Stimulated activated CD8-positive, alpha-beta memory T cell treated with anti-CD3 and anti-CD28 coated beads, Interleukin-2, amount 100 ng/mL, for 1 hour (primary cell): ENCODE measurements at places on chromosomes 2 and 18.

DNA sequence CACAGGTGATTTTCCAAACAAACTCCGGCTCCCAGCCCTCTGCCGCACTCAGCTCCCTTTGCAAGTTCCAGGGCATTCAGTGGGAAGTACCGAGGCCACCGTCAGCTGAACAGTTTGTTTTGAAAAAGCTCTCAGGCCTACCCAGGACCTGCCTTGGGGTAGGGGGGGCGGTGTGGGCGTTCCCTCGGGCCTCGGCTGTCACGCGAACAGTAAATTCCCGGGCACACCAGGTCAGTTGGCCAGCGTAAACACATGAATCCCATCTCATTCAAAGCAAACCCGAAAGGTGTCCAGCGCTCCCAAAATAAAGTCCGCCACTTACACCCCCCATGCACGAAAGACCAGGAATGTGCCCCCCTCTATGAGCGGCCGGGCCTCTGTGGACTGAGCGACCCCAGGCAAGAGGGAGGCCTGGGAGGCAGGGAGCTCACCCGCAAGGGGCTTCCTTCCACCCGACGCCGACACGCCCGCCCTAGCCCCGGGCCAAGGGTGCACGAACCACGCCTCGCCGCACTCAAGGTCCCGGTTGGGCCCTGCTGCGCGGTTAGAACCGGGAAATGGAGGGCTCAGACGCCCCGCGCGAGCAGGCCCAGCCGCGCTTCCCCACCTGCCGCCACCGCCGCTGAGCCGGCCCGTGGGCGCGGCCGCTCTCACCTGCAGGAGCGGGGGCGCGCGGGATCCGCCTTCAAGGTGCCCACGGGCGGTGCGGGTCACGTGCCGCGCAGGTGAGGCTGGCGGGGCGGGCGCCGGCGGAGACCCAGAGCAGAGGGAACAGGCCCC, at the start of gene WDSUB1:
Gene WDSUB1 (minus strand): TSS at position 775 of the 780 bp plus-strand sequence. CDS start 3,634 bp downstream, outside the sequence.
- no peak for DNase-seq

GRCh38 chr2:238461051-238461450, 34.3 kb downstream of the ASB1 start:
- no peak for DNase-seq

GRCh38 chr2:152099367-152100050, 665 bp upstream of the CACNB4 start:
- DNase-seq, result no peak

GRCh38 chr2:228731517-228731916, 539.6 kb downstream of the PID1 start:
- no peak for DNase-seq

DNA sequence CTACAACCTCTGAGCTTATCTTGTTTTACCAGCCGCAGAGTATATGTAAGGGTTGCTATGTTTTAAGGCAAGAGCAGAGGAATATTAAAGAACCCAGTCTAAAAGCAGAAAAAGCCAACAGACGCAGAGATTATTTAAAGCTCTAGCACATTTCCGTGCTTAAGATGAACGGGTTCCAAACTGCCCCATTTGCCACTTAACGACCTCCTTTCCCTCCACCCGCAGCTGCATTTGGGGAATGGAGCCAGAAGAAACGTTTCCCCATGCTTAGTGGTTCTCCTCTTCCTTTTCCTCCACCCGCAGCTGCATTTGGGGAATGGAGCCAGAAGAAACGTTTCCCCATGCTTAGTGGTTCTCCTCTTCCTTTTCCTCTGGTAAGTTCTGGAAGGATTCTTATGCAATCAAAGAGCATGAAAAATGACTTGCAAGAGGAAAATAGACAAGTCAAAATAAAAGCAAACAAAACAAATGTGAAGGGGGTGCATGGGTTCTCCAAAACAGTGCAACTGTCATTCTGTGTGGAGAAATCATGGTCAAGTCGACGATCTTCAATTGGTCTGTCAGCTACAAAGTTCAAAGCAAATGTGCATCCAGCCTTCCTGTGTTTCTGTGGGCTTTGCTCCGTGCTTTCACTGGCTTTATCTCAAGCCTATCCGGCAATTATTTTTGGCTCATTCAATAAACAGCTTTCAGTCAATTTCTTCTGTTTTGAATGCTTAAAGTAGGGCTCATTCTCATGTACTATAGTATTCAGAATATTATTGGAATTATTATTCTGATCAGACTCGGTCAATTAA, 57.8 kb downstream of the DIPK1C start:
- DNase-seq, result no peak

DNA sequence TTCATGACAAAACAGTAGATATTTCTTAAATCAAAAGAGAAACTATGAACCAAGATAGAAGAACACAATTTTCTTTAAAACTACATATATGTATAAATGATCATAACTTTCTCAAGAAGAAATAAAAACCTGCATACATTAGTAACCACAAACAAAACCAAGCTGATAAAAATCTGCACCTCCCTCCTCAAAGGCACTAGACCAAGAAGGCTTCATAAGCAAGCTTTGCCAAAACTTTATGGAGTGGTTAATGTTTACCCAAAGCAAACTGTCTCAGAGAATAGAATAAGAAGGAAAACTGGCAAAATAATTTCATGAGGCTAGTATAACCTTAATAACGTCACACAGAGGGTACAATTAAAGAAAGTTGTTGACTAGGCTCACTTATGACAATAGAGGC, 138.3 kb downstream of the ZBTB7C start:
- DNase-seq, result no peak

- DNase-seq, result no peak
Observed at GRCh38 chr18:47970664-47971531, 40.4 kb upstream of the SMAD2 start.

DNA sequence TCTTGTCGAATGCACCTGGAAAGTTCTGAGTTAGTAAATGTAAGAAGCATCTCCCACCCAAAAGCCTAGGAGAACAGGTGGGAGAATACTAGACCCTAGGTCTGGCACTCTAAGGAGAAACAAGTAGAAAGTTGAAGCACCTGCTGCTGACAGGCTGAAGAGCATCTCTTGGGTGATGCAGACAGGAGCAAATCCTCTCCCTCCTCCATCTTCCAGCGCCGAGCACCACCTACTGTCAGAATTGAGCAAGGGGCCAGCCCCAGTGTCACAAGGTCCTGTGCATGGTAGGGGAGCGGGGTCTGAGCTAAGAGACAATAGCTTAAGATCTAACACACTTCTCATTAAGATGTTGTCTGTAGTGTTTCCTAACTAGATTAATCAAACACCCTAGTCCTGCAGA, 52.9 kb downstream of the HK2 start:
- no peak for DNase-seq

DNA sequence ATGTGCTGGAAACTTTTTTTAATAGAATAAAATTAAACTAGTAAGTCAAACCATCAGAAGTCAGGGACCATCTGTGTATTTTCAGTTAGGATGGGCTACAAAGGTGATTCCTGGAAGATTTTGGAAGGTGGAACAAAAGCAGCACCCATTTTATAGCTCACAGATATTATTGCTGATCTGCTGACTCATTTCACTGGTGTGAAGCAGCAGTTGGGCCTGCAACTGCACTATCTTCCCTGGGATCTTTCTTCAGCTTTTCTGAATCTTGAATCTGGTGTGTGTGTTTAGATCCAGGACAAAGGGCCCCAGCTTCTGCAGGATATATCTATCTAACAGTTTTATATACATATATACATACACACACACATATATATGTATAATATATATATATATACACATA, 35.6 kb upstream of the BCL11A start:
- no peak for DNase-seq

DNA sequence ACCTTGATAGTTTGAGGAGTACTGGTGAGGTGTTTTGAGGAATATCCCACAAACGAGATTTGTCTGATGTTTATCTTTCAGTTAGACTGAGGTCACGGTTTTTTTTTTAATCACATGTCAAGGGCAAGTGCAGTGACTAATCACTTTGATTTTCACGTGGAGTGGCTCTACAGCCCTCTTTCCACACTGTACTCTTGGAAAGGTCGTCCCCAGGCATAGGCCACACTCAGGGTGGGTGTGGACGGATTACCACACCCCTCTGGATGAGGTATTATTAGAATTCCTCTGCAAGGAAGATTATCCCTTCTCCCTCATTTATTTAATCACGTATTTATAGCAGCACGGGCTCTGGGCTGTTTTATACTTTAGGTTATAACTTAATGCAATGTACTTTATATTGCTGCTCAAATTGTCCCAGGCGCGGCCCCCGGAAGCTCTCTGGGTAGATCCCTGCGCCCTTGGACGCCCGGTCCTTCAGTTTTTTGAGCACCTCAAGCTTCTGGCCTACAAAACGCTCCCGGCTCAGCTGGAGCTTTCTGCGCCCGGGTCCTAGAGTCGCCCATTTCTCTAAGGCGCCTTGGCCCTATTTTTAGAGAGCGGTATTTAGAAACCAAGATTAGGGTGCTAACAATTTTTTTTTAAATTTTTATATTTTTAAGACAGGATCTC, 515 bp upstream of the PLEKHB2 start:
- DNase-seq, result no peak

DNA sequence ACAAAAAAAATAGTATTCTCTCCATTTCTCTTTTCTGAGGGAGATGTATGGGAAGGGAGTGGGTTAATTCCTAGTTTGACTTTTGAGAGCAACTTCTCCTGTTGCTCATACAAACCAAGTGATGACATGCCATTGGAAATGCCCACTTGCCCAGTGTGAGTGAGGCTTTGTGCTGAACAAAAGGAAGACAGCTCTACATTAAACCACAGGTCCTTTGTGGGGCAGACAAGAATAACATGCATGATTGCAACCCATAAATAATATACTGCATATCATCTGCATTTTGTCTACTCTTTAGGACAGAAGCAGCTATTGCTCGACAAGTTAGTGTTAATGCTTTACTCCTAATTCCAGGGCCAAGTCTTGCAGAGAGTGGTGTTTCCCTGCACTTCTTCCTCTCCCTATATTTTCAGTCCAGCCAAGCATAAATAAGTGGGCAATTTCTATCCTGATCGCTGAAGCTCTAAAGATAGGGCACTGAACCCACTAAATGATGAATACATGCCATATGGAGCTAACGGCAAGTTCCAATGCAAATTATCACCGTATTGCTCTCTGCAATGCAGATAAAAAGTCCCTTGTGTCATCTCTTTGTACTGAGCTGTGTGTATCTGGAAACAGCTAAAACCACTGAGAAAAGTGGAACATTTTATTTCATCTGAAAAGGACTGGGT, 19.4 kb upstream of the EHBP1 start:
- DNase-seq, result no peak

DNA sequence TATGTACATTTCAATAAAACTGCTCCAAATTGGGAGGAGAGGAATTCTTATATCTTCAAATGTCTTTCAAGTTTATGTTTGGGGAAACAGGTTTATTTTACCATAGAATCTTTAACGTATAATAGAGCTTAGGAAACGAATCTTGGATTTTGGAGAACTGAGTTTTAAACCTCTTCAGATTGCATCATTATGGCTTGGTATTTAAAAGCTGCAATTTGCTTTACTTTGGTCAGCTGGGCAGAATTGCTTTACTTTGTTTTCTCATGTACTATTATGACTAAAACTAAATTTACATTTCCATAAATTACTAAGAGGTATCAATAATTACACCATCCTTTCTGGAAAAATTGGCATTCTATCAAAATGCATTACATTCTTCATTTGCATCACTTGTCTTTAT, 54.6 kb downstream of the BAZ2B start:
- DNase-seq, result no peak

- DNase-seq, result no peak
Observed at GRCh38 chr2:133077269-133077822, 407.3 kb upstream of the LYPD1 start.

DNA sequence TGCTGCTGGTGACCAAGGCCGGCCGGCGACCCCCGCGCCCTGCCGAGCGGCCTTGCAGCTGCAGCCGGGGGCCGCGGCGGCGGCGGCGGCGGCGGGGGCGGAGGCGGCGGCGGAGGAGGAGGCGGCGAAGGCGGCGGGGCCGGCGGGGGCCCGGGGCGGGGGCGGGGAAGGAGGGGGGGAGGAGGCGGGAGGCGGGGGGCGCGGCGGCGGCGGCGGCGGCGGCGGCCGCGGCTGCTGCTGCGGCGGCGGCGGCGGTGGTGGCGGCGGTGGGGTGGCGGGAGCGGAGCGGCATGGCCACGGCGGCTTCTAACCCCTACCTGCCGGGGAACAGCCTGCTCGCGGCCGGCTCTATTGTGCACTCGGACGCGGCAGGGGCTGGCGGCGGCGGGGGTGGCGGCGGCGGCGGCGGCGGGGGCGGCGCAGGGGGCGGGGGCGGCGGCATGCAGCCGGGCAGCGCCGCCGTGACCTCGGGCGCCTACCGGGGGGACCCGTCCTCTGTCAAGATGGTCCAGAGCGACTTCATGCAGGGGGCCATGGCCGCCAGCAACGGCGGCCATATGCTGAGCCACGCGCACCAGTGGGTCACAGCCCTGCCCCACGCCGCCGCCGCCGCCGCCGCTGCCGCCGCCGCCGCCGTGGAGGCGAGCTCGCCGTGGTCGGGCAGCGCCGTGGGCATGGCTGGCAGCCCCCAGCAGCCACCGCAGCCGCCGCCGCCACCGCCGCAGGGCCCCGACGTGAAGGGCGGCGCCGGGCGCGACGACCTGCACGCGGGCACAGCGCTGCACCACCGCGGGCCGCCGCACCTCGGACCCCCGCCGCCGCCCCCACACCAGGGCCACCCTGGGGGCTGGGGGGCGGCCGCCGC, 1.5 kb downstream of the POU3F3 start:
- DNase-seq, result no peak

GRCh38 chr18:13011719-13012118, 20.6 kb downstream of the CEP192 start:
- no peak for DNase-seq

GRCh38 chr18:54465502-54465901, 107.8 kb downstream of the C18orf54 start:
- DNase-seq, result no peak

DNA sequence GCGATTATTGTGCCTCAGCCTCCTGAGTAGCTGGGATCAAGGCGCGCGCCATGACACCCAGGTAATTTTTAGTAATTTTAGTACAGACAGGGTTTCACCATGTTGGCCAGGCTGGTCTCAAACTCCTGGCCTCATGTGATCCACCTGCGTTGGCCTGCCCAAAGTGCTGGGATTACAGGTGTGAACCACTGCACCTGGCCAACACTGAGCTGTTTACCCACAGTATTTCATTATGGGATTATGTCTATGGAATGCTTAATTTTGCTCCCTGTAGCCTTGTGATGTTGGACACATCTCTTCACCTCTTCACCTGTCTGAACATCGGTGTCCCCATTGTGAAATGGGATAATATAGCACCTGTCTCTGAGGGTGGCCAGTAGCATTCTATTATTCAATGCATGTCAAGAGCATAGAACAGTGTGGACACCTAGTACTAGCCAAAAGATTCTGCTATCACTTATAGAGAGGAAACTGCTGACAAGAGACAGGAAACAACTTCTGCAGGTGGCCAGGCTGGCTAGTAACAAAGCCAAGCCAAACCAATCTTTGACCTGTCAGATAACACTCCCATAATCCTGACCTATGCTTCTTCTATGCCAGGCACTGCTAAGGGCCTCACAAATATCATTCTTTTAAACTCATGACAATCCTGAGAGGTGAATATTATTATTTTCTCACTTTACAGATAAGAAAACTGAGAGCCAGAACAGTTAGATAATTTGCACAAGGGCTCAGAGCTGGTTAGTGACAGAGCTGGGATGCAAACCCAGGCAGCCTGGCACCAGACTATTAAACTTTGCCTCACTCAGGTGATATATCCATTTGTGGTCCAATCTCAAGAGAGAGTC, 29.4 kb upstream of the REEP1 start:
- DNase-seq, result no peak
